ENCODE measurements at places on chromosomes 5 and 9.

- no peak for DNase-seq
Observed at GRCh38 chr5:35305336-35306020, 75.2 kb upstream of the PRLR start.

- DNase-seq = no peak
Observed at GRCh38 chr5:61047346-61047745, 102.3 kb downstream of the NDUFAF2 start.

- DNase-seq = no peak
Observed at GRCh38 chr9:105007143-105007542, 79.2 kb upstream of the ABCA1 start.

GRCh38 chr5:53871050-53871449 is 310.6 kb downstream of the NDUFS4 start:
- DNase-seq = no peak

- DNase-seq = no peak
Observed at GRCh38 chr5:109917966-109918365, 228.2 kb downstream of the MAN2A1 start.

DNA sequence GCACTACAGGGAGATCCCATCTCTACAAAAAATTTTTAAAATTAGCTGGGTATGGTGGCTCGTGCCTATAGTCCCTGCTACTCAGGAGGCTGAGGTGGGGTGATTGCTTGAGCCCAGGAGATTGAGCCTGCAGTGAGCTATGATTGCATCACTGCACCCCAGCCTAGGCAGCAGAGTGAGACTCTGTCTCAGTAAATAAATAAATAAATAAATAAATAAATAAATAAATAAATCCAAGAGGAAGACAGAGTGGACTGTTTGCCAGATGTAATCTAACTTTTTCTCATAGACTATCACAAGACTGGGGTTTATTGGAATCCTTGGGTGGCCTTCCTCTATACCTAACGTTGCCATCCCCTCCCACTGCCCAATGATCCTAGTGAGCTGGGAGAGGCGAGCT is 19.2 kb upstream of the TCF7 start:
- no peak for DNase-seq

- no peak for DNase-seq
Observed at GRCh38 chr5:150636391-150637244, 3.8 kb upstream of the SYNPO start.

DNA sequence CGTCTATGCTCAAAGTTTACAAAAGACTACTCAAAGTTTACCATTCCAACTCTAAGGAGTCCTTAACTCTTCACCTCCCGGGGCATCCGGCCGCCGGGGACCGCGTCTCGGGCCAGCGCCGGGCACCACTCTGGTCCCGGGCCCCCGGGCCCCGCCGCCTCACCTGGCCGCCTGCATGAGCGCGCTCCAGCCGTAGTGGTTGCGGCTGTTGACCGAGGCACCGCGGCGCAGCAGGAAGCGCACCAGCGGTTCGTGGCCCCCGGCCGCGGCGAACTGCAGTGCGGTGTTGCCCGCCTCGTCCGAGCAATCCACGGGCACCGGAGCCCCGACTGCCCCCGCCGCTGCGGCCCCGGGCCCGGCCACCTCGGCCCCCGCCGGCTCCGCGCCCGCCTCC is 388 bp downstream of the ANKS6 start:
- DNase-seq = no peak

GRCh38 chr5:65152131-65152530 is 329.6 kb downstream of the ADAMTS6 start:
- DNase-seq = no peak

- no peak for DNase-seq
Observed at GRCh38 chr9:129310666-129311350, 132.7 kb upstream of the IER5L start.

GRCh38 chr5:41065691-41066335 is 5.3 kb downstream of the MROH2B start:
- no peak for DNase-seq

DNA sequence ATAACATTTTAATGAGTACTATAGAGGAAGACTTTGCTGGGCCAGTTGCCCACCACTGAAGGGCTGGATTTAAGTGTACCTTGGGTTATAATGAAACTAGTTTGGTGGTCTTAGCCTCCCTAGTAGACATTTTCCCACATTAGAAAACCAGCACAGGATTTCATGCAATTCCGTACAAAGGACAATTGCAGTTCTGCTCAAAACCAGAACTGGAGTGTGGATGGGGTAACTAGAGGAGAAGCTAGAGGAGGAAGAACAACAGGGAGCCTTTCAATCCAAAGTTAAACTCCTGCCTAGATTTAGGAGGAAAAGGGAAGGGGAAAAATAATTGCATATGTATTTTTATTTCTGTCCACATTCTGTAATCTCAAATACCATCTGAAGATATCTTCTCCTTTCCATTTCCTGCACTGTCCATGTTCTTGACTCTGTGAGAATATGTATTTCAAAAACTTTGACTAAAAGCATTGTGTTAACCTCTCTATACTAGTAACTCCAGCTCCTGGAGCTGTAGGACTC is 97.5 kb upstream of the SSBP2 start:
- peak; percentile 75 for DNase-seq

GRCh38 chr9:13750061-13750460 is 470.6 kb upstream of the MPDZ start:
- DNase-seq = no peak

DNA sequence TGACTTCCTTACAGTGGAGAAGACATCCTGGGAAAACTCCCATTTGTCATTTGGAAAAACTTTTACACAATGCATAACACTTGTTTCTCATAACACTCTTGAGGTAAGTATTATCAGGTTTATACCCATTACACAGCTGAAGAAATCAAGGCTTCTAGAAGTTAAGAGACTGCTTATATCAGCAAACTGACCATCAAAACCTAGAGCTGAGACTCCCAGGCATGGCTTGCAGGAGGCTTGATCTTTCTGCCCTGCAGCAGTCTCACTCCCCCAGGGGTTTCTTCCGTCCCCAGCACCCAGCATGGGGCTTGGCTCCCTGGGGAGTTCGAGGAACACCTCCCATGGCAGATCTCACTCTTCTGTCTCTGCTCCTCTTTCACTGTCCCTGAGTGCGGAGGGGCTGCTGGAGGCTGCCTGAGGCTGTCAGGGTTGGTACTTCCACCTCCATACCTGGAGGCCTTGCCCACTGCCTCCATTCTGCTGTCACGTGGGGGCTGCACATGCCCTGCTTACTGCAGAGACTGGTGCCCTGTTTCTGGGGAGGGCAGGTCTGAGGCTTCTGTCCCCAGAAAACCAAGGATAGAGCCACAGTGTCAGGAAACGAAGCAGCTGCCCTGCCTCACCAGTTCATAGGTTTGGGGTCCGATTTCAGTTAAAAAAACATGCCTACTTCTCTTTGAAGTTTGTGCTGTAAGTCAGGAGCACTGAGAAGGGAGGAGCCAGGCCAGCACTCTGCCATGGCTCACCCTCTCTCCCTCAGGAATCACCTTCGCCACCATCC is 202.5 kb downstream of the PAX5 start:
- DNase-seq = no peak

- no peak for DNase-seq
Observed at GRCh38 chr9:33455945-33456344, 8.6 kb upstream of the AQP3 start.

- DNase-seq = no peak
Observed at GRCh38 chr5:131854134-131854533, 57.3 kb upstream of the FNIP1 start.

DNA sequence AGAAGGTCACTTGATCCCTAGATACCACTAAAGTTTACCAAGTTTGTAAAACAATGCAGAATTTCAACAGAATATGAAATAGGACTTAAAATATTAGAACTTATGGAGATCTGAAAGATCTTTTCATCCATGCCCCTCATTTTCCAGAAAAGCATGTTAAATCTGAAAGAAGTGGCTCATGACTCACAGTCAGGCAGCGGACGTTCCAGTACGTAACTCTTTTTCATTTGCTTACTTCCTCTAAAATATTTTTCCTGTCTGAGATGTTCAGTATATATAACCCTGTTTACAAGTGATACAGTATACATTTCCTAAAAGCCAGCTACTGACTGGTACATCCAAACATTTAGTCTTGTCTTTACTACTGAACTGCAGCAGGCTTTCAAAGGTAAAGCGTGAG is 22.3 kb downstream of the FBXW2 start:
- DNase-seq = no peak

DNA sequence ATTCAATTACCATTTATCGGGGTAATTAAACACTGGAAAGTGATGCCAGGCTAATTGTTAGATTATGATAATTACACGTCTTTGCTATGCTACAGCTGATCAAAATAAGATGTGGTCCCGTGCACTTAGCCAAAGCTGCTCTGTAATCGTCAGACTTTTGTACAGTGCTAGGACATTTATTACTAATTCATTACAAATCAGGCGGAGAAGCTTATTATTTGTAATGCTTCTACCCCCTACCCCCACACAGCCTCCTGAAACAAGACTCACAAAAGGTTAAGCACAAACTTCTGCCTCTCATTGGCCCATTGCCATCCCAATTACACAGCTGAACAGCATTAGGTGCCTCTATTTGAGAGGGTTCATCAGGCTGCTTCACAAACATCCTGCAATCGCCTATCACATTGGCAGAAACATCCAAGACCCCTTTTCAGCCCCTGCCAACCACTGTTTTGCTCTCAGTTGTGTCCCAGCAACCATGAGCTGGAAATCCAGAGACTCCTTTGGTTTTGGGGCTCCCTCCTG is 232.7 kb downstream of the EFNA5 start:
- DNase-seq = no peak

- no peak for DNase-seq
Observed at GRCh38 chr5:53303105-53303504, 177.3 kb upstream of the FST start.

DNA sequence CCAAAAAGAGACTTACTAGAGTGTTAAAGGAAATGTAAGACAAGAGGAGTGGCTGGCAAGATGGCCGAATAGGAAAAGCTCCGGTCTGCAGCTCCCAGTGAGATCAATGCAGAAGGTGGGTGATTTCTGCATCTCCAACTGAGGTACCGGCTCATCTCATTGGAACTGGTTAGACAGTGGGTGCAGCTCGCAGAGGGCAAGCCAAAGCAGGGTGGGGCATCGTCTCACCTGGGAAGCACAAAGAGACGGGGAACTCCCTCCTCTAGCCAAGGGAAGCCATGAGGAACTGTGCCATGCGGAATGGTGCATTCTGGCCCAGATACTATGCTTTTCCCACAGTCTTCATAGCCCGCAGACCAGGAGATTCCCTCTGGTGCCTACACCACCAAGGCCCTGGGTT is 308.7 kb downstream of the AGTPBP1 start:
- no peak for DNase-seq

DNA sequence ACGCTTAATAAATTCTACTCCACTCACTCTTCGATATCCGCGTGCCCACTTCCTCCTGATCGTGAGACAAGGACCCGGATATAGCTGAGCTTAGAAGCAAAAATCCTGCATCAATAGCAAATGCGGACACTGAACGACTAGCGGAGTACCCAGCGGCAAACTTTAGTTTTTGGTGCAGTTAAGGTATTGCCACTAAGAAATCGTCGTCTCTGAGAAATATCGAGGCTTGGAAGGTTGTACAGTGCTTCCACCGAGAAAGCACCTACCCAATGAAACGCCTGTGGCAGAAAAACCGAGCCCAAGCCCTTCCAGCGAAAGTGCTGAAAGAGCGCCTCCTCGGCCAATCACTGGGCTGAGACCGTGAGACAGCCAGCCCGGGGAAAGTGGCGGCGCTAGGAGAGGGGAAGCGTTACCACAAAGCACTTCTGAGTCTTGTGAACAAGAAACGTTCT is 32.2 kb downstream of the ANXA2R start:
- no peak for DNase-seq

- DNase-seq = no peak
Observed at GRCh38 chr5:912280-913091, 19.8 kb downstream of the TRIP13 start.

GRCh38 chr5:51396797-51397196 is 13.5 kb downstream of the ISL1 start:
- no peak for DNase-seq

DNA sequence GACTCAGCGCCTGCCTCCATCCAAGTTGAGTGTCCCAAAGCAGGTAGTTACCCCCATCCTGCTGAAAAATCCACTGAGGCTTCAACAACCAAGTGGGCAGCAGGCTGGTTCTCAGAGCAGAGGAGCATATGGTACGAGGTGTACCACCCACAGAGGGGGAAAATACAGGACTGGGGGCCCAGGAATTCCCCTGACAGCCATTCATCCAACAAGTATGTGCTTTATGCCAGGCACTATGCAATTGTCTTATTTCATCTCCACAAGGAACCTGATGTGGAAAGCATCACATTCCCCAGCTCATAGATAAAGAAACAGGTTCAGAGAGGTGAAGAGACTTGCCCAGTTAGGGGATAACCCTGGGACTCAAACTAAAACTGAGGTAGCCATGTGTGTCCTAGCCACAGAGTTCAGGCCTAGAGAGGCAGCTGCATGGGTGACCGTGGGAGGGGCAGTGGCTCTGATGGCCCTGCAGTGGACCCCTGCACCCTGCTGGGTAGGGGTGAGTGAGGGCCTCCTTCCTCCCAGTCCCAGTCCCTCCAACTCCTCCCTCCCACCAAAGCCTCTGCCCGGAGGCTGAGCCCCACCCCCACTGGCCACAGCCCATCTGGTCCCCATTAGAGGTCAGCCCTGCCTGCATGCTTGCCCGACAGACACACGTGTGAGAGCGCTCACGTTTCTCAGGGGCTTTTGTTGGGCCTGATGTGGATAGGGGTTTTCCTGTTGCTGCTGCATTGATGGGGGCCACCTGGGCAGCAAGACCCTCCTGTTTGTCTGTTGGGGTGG is 11.5 kb downstream of the PDLIM4 start:
- no peak for DNase-seq

- no peak for DNase-seq
Observed at GRCh38 chr9:114039484-114039883, 38.6 kb downstream of the AMBP start.

DNA sequence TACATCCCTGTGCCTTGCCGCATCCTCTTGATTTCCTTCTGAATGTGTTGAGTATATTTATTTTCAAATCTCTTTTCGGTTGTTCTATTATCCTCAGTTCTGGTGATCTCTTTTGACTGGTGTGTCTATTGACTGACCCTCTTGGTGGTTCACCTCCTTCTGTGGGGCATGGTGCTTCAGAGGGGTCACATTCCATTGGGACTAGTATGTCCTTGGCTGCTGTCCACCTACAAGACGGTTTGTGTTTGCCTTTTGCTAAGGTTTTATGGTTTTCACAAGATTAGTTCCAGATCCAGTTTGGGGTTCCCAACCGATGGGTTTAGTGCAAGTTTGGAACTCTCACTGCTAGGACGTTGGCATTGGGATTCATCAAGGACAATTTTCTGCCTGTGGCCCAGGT is 66.6 kb downstream of the PHF2 start:
- no peak for DNase-seq

DNA sequence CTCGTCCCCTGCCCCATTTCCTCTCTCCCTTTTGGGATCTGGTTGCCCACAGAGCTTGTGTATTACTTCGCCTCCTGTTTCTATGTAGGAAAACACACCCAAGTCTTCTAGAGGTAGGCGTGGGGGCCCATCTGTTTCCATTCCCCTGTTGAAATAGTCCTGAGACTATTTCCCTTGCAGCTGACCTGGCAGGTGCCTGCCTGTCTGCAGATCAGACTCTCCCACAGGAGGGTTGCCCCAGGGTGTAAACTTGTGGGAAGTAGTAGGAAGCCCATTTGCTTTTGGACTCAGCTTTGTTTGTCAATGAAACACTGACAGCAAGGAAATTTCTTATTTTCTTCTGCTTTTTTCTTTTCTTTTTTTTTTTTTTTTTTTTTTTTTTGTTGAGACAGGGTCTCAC is 16.3 kb upstream of the GARNL3 start:
- no peak for DNase-seq

GRCh38 chr9:14158916-14159315 is 155.0 kb downstream of the NFIB start:
- peak; percentile 27 for DNase-seq

GRCh38 chr5:78649211-78649695 is 681 bp upstream of the LHFPL2 start:
- DNase-seq = no peak
